ENCODE measurements at places on chromosomes 5 and 9.

DNA sequence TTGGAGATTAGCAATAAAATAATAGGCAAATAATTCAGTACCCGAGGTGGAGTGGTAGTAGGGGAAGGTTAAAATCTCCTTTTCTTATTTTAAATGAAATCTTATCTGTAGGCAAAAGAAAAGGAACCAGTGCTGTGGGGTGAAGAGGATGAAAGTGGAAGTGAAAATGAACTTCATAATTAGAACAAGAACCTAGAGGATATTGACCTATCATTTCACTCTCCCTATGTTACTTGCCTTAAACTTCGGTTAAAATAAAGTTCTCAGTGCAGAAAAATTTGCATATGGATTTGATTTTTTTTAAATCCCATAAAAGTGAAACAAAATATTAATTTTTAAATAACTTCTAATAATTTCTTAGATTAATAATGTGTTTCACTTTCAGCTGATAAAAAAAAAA is 1094.9 kb upstream of the C9orf72 start:
- DNase-seq: no peak

DNA sequence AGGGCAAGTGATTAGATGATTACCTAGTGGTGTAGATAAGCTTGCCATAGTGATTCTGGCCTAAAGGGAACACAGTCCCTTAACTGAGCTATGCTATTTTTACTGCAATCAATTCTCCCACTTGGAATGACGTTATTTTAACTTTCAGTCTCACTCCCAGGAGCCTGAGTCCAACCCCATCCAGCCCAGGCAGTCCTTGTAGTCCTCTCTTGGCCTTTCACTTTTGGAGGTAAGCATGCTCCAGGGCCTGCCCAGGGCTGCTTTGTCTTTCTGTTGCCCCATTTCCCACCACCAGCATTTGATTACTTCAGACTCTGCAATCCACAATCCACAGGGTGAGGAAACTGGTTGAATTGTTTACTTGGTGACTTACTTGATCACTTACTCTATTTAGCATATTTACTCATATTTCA is 233.0 kb downstream of the CD180 start:
- DNase-seq: no peak

- no peak for DNase-seq
These were observed 292.9 kb upstream of the MSX2 start for GRCh38 chr5:174431504-174431903.

DNA sequence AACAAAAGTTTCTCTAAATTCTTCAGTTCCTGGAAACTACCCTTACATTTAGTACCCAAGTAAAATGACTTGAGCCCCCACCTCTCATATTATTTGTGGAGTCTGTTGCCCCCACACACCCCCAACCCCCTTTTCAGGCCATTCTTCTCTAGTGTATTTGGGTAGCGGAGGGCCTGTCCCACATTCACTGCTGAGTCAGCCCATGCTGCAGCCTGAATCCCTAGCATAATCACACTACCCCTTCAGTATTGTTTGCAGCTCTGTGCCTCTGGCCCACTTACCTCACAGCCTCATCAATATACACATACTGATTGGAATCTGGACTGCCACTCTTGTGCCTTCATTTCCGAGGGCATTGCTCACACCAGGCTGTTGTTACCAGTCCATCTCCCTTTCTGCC is 26.8 kb downstream of the RGS7BP start:
- no peak for DNase-seq

- DNase-seq: no peak
These were observed 336.4 kb upstream of the MPDZ start for GRCh38 chr9:13615660-13616490.

- no peak for DNase-seq
These were observed 67.6 kb downstream of the MTX3 start for GRCh38 chr5:79923431-79923830.

GRCh38 chr9:90340421-90340820 is 302.2 kb downstream of the DIRAS2 start:
- no peak for DNase-seq

DNA sequence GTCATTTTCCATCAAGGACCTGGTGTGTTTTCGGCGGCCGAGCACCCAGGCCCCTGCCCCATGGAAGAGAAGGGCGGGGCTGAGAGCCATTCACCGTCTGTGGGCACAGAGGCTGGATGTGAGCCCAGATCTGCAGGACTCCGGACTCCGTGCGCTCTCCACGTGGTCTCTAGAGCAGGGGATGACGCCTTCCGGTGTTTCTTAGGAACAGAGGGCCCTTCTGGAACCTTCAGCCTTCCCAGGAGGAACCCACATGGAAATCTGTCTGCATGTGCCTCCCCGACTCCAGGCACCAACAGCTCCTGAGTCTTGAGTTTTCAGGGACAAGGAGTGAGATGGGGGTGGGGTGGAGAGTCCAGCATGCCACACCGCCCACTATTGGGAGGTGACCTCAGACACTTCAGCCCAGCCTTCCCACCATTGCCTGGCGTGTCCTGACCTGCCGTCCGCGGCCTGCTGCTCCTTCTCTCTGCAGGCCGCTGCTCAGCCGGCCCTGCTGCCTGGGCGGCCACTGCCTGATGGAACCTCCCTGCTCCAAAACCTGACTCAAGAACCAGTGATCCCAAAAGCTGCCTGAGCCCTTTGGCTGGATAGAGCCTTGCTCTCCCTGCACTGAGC is 2.4 kb upstream of the RXRA start:
- no peak for DNase-seq

All from activated CD4-positive, alpha-beta T cell treated with anti-CD3 and anti-CD28 coated beads for 24 hours (primary cell).